ENCODE measurements at places on chromosomes 11 and 22.

DNA sequence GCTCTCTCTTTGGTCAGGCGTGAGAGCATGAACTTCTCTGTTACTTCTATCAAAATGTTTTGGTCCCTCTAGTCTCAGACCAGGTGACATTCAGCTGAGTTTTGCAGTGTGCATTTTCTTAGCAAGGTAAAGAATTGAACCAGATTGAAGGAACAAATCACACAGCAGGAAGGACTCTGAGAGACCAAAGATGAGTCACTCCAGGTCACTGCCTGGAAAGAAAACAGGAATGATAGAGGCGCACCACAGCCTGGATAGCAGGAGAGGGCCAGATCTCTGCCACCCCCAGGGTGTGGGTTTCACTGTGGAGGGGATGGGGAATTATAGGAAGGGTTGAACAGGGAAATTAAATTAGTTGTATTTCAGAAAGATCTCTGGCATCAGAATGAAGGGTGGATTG, 788.3 kb downstream of the NTM start:
- no peak for DNase-seq

- DNase-seq, result no peak
These were observed 626.5 kb upstream of the CHORDC1 start for GRCh38 chr11:90849312-90849711.

- DNase-seq, result no peak
These were observed 33.7 kb upstream of the SLC17A6 start for GRCh38 chr11:22304337-22304961.

DNA sequence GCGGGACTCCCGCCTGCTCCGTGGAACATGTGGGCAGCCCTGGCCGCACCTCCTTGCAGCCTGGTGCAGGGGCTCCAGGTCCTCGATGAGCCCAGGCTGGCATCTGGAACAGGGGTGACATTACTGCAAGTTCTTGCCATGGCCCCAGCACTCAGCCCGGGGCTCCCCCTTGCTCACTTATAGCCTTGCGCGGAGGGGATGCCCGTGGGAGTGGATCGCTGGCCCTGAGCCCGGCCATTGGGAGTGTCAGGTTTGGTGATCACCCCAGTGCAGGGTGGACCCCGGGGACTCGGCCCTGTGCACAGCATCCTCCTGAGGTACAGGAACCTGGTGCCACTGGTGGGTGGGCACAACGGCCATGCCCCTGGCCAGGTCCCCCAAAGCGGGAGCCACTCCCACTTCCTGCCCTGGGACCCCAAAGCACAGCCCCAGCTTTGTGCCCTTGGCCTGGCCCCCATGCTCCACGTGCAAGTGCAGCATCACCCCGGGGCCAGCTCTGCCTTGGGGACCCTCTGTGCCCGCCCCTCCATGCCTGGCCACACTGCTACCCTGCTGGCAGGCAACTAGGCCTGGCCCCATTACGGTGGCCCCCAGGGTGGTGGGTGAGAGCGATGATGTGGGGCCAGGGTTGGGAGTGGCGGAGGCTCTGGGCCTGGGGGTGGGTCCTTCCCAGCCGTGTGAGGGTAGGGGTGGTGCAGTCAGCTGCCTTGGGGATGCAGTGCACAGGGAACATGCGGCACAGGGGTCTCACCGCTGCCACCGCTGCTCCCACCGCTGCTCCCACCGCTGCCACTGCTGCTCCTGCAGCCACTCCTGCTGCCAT, 439.8 kb downstream of the TBC1D22A start:
- peak; percentile 1 for DNase-seq
